H4 (cell line): ENCODE measurements at places on chromosomes 4 and X. TPM values are rescaled to one million over a fixed set of nuclear protein-coding genes. Genes with fewer than 3 reads are reported as not detected.
A peak's percentile ranks its signal among the peaks of the same experiment; 100 is the strongest.

DNA sequence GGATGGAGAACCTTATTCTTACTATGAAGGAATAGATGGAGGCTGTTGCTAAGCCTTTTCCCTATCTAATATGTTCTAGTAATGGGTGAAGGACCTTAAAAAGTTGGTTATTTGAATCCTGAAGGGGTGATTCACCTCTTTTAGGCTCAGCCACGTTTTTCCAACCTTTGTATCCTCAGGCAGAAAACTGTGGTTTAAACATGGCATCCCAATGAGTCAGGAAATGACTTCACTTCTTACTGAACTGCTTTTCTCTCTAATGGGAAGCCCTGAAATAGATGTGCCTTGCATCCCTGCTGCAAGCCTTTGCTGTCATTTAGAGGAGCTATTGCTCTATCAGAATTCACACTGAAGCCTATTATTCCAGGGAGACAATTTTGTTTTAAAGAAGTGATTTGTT, 191.0 kb upstream of the ARX start:
- DNase-seq: peak; percentile 78

GRCh38 chr4:188439641-188440311, 300.5 kb downstream of the TRIML1 start:
- DNase-seq: peak; percentile 72

DNA sequence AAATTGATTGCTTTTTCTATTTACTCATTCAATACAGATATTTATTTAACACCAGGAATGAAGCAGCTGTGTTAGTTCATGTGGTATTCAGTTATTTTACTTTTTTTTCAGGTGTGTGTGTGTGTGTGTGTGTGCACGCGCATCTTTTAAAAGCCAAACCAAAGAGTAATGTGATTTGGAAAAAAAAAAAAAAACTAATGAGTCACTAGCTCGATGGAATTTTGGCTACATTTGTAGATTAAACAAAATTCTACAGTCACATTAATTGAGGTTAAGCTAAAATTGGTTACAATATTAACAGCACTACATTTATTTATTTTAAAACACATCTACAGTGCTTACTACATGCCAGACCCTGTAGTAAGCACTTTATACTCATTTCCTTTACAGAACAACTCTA, 66.8 kb downstream of the HHIP start:
- peak; percentile 27 for DNase-seq

GRCh38 chrX:154800478-154801210, 4.6 kb downstream of the MPP1 start:
- no peak for DNase-seq

DNA sequence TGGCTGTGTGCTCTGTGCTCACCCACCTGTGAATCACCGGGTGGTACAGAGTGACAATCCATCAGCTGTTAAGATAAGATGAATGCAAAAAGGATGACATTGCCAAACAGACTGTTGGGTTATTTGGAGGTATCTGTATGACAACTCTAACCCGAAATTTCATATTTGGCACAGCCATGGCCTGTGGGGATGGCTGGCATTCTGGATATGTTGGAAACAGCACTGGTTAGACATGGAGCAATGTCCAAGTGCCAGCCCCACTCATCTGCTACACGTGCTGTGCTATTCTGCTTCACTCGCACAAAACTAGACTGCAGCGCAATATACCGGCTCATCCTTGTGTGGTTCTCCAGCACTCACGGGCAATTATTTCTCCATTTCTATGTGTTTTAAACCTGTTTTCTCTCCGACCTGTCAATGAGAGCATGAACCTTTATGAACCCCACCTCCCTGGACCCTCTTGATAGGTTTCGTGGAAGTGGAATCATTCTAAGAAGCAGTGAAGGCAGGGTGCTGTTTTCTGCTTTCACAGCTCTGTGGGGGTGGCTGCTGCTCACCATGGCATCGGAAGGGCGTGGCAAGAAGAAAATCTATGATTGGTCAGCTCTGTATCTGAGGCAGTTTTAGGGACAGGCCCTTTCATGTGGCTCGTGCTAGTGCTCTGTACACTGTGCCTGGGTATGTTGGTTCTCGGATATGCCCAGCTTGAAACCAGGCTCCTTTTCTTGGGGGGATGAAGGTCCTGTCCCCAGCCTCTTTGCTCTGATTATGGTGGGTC, 94.9 kb downstream of the ENPP6 start:
- no peak for DNase-seq

DNA sequence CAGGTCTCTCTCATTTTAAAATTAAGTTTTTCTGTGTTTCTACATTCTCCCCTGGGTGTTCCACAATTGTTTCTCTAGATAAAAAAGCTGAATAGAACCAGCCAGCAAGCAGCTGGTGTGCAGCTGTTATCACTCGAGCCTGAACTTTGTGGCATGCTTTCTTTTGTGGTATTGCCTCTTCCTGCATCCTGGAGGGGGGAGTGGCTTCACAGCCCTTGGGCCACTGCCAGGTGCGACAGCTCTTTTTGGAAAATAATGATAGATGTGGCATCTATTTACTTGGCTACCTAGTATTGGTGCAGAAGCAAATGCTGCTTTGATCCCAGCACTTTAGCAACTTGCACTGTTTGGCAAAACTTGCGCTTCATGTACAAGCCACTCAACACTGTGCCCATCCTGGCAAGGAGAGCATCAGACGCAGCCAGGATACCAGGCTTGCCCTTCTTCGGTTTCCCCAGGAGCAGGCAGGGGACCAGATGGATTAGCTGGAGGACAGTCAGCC, 69.4 kb downstream of the HMGB2 start:
- DNase-seq: peak; percentile 87

- peak; percentile 51 for DNase-seq
Observed at GRCh38 chrX:86002076-86002896, 45.1 kb downstream of the CHM start.

The PLS3 gene
- 126 and 161 TPM in 2 replicates for total RNA-seq
